NCI-H2081 (cell line): ENCODE measurements at places on chromosomes 1 and 21.

DNA sequence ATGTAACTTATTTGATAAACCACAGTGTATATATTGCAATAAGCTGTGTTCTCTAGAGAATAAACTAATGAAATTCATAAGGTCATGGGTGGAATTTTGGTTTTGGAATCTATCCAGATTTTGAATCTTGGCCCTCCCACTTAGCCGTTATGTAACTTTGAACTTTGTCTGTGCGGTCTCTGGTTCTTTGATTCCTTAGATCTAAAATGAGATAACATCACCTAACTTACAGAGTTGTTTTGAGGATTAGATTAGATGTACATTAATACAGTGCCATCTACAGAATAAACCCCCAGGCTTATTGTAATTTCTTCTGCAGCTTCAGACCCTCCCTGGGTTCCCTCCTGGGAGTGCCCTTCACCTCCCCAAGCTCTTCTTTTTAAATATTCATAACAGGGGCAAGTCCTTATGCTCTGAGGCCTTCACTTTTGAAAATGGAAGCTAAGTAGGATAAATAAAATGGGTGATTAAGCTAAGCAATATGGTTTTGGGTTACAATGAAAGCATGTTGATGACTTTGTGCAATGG is 124.3 kb downstream of the ATG4C start:
- DNase-seq = no peak

DNA sequence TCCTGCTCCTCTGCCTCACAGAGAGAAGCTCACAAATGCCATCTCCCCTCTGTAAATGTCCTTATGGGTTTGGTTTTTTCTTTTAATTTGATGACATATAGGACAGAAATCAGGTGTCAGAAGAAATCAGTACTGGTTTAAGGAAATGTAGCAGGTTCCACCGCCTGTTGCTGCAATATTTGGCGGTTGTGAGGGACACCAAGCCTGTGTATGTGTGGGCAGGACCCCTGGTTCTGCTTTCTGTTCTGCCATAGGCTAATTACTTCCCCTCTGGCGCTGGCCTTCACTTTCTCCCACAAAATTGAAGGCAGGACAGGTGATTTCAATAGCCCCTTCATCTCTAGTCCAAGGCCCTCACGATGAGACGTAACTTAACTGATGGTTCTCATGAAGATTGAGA is 69.2 kb downstream of the PRDM2 start:
- DNase-seq = no peak

DNA sequence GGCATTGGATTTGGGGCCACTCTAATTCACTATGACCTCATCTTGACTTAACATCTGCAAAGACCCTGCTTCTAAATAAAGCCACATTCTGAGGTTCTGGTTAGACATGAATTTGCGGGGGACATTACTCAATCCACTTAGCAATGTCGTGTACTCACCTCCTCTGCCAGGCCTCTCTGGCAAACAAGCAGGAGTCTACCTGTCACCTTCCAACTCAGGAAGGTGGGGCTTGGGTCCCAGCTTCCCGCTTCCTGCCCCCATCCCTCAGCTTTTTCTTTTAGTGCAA is 177.8 kb downstream of the PSMG1 start:
- DNase-seq = no peak

DNA sequence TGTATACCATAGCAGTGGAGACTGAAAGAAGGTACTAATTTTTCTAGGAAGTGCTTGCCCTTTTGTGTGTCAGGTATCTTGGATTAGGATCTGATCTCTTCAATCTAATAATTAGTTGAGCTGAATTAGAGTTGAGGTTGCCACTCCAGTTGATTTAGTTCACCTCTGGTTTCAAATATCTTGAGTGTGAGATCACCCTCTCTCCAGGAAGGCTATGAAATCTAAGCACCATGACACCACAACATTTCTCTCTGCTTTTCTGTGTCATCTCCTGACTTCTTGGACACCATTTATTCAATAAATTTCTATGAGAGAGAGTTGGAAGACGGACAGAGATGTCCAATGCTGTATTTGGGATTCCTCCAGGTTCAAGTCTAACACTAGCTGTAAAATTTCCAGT is 212.8 kb downstream of the DYRK1A start:
- no peak for DNase-seq

DNA sequence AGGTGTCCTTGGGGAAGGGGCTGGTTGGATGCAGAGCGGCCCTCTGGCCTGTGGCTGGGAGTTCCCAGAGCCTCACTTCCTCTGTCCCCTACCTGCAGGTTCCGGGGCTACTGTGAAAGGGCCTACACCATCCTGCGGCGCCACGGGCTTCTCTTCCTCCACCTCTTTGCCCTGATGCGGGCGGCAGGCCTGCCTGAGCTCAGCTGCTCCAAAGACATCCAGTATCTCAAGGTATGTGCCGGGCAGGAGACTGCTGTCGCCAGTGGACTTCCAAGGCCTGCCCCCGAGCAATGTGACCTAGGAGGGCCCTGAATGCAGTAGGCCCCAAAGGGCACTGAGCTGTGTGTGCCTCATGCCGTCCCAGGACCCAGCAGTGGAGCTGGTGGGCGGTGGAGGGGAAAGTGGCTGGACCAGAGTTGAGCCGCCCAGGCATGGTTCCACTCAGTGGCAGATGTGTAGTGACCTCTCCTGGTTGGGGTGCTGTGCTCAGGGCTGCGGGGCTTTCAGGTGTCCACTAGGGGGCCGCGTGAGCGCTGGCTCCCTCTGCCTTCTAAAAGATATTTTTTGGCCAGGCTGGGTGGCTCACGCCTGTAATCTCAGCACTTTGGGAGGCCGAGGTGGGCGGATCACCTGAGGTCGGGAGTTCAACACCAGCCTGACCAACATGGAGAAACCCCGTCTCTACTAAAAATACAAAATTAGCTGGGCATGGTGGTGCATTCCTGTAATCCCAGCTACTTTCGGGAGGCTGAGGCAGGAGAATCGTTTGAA is 73.4 kb downstream of the PIK3CD start:
- peak; percentile 54 for DNase-seq

DNA sequence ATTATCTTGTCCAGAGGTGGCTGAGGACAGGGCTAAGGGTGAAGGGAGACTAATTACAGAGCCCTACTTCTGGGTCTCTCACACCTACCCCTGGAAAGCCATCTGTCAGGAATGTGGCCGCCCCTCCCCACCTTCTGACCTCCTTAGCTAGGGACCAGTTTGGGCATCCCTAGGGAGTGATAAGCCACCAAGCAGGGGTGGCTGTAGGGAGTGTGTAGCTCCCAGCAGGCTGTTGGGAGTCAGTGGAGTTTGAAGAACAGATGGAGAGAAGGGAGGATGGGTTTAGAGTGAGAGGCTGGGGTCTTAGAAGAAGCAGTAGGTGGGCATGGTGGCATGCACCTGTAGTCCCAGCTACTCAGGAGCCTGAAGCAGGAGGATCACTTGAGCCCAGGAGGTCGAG is 808 bp upstream of the SERINC2 start:
- DNase-seq = no peak

DNA sequence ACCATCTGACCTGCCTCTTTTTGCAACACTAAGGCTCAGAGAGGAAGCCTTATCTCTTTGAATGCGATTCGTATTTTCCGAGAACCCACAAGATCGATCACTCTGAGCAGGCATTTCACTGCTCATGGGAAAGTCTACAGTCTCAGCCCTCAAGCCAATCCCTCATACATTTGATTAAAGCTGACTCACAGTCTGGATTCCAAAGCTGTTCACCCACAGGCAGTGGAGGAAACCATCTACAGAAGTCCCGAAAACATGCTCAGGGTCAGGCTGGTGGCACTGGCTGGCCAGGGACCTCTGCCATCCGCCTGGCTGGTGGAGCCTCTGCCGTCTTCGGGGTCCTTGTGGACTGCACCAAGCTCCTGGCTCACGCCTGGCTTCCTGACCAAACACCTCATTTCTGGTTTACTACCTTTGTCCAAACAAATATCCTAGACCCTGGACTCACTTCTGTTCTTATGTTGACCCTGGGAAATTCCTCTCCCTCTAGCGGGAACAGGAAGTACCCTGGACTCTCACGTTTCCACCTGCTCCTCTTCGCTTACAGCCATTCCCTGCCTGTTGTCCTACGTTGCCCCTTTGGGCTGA is 650.0 kb downstream of the SMYD3 start:
- DNase-seq = no peak

DNA sequence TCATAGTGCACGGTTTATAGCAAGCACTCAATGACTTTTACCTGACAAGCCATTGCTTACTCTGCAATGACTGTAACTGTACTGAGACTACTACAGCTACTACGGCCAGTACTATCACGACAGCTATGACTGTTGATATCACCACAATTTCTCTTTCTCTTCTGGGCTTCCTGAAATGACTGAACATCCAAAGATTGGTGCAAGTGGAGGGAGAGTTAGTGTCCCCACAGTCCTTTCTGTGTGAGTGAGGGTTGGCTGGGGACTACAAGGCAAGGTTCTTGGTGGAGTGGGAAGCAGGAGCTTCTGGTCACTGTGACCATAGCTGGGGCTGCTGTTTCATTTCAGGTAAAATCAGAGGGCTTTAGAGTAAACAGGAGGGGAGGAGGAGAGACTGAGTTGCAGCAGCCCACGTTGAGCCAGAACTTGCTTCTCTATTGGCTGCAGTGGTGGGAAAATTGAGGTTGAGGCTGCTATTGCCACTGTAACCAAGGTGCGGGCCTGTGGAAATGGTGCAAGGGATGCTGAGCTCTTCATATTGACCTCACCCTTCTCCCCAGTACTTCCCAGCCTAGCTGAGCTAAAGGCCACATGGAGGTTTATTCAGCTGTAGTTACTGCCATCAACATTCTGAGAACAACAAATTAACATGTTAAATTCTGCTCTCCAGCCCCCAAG is 14.1 kb upstream of the IL10 start:
- DNase-seq = no peak

DNA sequence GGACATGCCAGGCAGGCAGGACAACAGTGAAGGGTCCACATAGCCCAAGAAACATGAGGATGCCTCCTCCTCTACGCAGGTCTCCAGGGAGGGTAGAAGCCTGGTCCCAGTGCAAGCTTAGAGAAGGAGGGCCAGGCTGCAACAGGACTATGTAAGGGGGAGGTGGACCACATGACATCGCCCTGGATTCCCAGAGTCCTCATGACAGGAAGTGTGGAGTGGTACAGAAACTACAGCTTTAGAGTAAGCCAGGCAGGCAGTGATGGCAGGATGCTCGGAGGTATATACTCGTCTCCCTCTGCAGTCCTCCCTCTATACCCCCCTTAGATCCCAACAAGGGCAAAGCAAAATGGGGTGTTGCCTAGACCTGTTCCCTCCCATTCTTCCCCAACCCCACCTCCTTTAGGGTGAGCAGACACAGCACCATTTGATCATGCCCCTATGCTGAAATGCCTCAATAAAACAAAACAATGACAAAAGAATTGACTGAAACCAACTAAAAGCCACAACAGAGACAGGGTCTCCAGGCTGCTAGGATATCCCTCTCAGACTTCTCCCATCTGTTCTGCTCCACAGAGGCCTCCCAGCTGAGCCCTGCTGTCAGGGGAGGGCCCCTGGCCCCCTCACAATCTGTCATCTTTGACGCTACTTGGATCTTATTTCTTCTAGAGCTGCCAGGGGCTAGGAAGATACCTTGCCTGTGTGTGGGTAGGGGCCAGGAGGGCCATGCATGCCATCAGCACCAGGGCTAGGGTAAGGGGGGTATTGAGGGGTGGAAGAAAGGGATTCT is 13.1 kb downstream of the FAM78B start:
- DNase-seq = no peak

DNA sequence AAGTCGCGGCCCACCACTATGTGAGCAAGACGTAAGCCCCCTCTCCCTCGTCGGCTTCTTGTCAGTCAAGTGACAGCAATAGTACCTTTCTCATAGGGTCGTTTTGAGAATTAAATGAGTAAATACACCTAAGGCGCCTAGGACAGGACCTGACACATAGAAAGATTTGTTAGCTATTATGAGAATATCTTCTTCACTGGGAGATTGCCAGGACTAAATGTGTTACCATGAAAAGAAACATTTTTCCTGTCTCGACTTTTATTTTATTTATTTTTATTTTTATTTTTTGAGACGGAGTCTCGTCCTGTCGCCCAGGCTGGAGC is 798 bp downstream of the PMF1 start:
- no peak for DNase-seq

- DNase-seq = no peak
These were observed 185.2 kb downstream of the RASAL2 start for GRCh38 chr1:178278916-178279686.

- DNase-seq = no peak
These were observed 33.2 kb downstream of the TRIM62 start for GRCh38 chr1:33148615-33149014.

DNA sequence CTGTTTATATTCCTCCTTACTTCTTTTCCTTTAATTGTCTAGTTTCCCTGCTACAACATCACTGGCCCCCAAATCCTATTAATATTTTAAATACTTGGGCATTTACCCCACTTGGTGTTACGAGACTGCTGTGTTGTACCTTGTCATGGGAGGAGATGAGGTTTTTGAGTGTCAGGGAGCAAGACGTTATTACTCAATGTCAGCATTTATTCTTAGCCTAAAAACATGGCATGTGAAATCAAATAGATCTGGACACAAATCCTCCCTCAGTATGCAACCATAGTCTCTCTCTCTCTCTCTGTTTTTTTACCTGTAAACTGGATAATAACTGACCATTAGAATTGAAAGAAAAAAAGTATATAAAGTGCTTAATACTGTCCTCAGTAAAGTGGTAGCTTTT is 4.6 kb downstream of the LRRC8B start:
- no peak for DNase-seq

GRCh38 chr1:182292193-182292741 is 99.3 kb downstream of the GLUL start:
- DNase-seq = no peak

DNA sequence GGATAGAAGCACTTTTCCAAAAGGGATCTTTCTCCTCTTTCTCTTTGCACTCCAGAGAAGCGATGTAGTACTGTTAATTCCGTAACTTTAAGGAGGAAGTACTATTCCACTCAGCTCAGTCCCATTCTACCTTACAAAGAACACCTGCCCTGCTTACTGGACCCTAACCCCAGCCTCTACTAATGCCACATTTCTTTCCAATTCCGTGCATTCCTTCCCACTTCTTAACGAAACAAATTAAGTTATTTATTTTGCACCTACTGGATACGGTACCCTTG is 511 bp downstream of the NDC1 start:
- DNase-seq = no peak

GRCh38 chr1:117964290-117965038 is 34.9 kb downstream of the WDR3 start:
- DNase-seq = no peak

GRCh38 chr21:46182548-46183336 is 1.5 kb downstream of the SPATC1L start:
- no peak for DNase-seq
